ENCODE measurements at places on chromosomes 16 and 17. TPM values are rescaled to one million over a fixed set of nuclear protein-coding genes. Genes with fewer than 3 reads are reported as not detected.

GRCh38 chr17:55005520-55005919, 37.0 kb downstream of the STXBP4 start:
- no peak for DNase-seq

- DNase-seq = no peak
Measured at GRCh38 chr17:2214047-2214928, 89.3 kb downstream of the SMG6 start.

- DNase-seq = peak; percentile 95
Measured at GRCh38 chr17:42519546-42520491, 16.2 kb upstream of the NAGLU start.

TP53TG3D gene
- not detected for total RNA-seq

PSMD11 gene
- total RNA-seq = 85.0 TPM

DNA sequence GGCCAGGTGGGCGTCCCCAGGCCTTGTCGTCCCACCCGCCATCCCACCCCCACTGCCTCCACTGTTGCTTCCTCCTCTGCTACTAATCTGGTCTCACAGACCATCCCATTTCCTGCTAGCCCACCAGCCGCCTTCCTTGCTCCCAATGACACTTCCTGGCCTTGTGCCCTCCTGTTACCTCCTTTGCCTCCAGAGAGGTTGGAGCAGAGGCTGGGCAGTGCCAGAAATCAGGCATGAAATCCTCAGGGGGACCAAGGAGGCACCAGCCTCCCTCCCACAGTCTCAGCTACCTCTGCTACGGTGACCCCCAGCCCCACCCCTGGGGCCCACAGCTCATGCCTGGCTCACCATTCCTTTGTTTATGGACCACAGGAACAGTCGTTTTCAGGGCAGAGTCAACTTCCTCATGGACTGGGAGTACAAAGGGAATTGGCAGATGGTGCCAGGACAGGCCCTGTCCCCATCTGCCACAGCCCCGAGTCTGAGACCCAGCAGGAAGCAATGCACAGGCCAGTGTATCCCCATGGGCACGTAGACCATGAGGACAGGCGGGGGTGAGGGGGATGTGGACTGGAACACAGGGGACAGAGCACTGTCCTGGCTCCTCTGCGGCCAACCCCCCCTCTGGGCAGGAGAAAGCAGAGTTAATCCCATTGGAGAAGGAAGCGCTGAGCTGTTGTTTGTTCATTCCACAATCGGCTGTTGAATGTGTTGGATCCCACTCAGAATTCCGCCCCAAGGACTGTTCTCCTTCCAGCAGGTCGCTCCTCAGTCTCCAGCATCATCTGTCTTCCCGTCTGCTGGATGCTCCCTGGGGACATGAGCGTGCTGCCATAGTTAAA, 2.2 kb upstream of the CDH5 start:
- DNase-seq = no peak

DNA sequence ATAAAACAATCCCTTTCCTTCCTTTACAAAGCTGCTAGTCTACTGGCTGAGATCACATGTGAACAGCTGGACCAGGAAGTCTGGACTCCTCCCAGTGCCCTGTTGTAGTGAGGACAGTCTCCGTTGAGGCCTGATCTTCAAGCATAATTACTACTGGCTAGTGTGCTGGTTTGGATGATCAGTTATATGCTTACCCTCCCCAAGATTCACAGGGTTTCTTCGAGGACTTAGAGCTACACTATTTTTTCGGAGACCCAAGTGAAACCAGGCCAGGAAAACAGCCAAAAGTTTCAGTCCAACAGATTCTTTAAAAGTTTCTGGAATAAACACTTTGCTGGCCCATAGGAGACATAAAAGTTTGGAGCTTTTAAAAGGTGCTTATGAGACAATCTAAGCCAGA, 194.9 kb upstream of the CDH11 start:
- no peak for DNase-seq

DNA sequence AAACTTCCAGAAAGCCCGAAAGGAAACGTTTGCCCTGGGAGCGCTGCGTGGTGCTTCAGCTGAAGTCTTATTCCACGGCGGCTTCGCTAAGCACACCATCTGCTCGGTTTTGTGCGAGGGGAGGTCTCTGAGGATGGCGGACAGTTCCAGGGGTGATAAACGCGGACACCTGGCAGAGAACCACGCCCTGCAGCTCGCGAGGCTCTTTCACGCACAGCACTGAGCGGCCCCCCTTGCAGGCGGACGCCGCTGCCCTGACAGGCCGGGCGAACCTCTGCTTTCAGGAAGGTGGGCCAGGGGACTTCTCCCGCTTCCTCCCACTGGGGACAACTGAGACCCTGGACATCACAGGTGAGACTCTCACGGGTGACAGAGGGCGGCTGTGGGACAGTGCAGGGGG, 3.7 kb downstream of the MVD start:
- DNase-seq = no peak

All from osteocyte (in vitro differentiated cells).